ENCODE measurements at places on chromosomes 2 and 18. TPM values are rescaled to one million over a fixed set of nuclear protein-coding genes. Genes with fewer than 3 reads are reported as not detected.
A peak's percentile ranks its signal among the peaks of the same experiment; 100 is the strongest.

CCL20 gene
- 0.92 TPM for polyA plus RNA-seq

FOXD4L1 gene
- polyA plus RNA-seq: 1.4 TPM

INHBB gene
- polyA plus RNA-seq: 0.43 TPM

SH3RF3 gene
- 6.1 TPM for polyA plus RNA-seq

DNA sequence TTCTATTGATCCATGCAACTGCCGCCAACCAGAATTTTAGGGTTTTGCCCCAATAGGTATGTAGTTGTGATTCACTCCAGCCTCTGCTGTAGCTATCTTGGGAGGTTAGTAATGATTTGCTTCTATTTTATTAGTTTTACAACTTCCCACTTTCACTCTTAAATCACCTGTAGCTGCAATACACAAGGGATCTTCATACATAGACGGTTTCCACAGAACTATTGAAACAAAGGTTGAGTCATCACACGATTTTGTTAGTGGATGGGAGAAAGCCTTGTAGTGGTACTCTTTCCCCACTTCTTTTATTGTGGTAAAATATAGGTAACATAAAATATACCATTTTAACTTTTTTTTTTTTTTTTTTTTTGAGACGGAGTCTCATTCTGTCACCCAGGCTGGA lies 104.2 kb upstream of the SPRED2 start:
- DNase-seq: no peak

- DNase-seq: peak; percentile 45
Observed at GRCh38 chr2:239532859-239533258, 132.0 kb upstream of the HDAC4 start.

DNA sequence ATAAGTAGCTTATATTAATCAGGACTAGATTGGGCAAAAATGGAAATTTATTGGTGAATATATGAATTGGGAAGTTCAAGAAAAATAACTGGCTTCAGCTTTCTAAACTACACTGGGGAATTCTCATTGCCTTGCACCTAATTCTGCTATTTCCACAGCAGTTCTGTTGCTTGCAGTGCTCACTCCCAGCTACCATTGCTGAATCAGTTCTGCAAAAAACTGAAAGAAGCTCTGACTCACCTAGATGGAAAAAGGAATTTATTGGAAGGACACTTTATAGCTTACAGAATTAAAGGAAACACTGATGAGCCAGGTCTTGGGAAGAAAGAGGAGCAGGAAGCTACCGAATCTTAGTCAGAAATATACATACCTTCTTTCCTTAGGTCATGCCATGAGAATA lies 60.3 kb upstream of the ACVR1 start:
- DNase-seq: no peak

GRCh38 chr18:75790111-75790510 lies 362.6 kb upstream of the SMIM21 start:
- DNase-seq: no peak

Data from muscle of back (tissue), 13 donors.